HEK293T (cell line): ENCODE measurements at places on chromosomes 3 and 15.

DNA sequence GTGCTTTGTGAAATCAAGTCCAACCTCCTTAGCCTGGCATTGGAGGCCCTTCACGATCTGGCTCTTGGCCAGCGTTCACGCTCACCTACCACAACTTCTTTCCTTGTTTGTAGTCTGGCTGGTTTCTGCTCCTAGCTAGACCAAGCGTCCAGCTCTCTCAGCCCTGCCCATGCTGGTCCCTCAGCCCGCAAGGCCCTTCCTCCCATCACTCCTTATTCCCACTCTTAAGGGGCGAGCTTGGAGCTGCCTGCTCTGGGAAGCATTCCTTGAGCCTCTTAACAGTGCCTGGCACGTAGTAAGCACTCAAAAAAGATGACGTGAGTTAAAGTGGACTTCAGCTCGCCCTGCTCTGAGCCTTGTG is 8.7 kb downstream of the SLC6A6 start:
- no peak for DNase-seq

DNA sequence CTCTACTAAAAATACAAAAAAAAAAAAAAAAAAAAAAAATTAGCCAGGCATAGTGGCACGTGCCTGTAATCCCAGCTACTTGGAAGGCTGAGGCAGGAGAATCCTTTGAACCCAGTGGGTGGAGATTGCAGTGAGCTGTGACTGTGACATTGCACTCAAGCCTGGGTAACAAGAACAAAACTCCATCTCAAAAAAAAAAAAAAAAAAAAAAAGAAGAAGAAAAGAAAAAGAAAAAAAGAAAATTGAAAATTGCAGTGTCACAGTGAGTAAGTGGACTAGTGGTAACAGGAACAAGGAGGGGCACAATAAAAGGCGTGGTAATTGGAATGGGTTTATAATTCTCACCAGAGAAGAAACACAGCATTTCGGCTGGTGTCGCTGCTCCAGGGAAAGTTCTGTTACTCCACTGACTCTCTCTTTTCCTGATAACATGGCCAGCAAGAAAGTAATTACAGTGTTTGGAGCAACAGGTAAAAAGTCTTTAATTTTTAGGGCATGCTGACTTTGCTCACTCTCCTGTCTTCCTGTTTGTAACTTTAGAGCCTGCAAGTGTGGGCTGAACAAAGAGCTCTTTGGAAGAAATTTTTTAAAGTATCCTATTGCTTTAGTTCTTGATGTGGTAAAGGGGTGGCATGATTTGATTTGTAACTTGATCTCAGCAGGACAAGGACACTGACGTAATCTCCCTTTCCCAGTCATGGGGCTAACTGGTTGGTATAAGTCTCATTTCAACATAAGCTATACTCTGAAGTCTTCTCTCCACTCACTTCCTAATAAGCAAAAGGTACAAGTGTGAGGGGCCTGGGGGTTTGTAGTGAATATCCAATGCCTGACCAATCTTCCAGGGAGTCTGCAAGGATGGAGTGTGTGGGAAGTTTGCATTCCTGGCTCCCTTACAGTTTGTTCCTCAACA is 22.1 kb upstream of the TRA2B start:
- no peak for DNase-seq

DNA sequence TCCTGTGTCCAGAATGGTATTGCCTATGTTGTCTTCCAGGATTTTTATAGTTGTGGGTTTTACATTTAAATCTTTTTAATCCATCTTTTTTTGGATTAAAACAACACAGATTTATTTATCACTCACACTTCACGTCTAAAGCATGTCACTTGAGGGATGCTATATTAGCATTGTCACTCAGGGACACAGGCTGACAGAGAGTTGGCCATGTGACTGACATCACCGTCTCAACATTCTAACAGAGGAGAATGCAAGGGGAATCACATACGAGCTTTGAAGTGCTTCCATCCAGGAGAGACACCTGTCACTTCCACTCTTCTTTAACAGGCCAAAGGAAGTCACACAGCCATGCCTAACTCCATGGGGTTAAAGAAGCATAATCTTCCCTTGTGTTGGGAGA is 204.6 kb upstream of the AZI2 start:
- DNase-seq: no peak

- no peak for DNase-seq
Measured at GRCh38 chr3:67484085-67484484, 170.3 kb downstream of the SUCLG2 start.

GRCh38 chr3:97711654-97712053 is 52.9 kb upstream of the ARL6 start:
- DNase-seq: no peak

DNA sequence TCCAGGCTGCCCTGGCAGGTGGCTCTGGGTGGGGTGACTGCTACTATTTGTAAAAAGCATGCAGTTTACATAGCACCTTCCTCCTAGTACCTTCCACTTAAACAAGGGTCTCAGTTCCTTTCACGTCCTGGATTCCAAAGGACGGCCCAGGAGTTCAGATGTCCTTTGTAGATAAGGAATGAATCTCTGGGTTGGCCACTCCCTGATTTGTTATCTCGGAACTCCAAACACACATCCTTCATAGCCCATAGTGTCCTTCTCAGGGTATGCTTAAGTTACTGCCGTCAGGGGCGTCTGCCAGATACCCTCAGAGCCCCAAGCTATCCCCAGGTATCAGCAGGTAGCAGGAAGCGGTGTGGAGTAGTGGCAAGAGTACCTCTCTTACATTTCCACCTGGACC is 101.1 kb upstream of the PLXNA1 start:
- no peak for DNase-seq

DNA sequence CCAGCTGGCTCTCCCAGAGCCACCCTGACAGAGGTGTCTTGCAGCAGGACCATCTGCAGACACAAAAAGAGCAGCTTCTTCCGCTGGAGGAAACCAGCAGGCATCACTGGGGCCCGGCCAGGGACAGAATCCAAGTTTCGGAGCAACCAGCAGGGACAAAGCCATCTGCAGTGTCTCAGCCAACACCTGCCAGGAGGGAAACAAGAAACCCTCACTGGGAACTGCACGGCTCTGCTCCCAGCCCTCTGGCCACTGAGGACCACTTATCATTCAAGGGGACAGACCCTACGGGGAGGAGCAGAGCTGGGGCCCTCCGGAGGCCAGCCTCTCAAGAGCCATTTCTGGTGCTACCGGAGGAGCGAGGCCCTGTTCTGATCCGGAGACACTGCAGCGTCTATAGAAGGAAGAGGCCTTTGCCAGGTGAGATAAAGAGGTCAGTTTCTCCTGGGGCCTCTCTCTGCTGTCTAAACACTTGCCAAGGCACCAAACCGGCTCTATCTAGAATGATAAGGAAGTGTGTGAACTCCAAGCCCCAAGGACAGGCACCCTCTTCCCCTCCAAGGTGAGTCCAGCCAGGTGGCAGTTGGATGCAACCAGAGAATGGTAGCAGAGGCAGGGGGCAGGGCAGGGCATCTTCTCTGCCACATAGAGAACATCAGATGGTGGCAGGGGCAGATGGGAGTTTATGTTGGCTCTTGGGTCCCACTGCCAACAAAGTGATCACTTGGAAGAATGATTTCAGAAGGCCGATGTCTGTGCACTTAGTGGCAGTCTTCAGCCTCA is 89.0 kb downstream of the CHSY1 start:
- DNase-seq: no peak

GRCh38 chr3:45554006-45554666 is 40.4 kb upstream of the LIMD1 start:
- DNase-seq: no peak

GRCh38 chr3:21889166-21889565 is 138.2 kb upstream of the ZNF385D start:
- DNase-seq: no peak

DNA sequence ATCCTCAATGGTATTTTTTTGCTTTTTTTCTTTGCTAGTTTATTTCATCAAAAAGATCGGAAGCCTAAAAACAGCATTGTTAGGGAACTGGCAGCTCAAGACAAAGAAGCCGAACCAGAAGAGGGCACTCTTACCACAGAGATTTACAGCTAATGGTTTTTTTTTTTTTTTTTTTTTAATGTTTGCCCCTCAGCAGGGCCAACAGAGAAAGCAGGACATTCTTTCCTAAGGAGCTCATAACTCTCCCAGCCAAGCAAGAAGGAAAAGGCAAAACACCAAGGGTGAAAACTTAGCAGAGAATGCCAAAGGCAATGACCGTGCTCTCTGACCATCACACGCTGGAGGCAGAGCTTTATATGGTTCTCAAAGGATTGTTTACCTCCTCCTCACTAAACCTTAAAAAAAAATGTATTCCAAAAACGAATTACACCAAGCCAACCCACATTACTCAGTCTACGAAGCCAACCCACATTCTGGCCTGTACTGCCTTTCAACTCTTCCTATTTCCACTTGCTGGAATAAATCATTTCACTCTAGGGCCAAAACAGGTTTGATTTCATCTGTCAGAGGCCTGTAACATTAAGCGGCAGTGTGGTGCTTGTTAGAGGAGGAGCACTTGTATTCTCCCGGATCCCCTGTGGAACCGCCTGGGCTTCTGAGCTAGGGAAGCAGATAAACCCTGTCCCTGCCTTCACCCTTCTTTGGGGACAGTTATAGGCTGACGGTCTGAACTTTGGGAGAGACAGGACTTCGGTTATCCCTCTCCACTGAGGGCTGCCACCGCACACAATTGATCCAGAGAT is 35.6 kb upstream of the GYG1 start:
- peak; percentile 62 for DNase-seq

DNA sequence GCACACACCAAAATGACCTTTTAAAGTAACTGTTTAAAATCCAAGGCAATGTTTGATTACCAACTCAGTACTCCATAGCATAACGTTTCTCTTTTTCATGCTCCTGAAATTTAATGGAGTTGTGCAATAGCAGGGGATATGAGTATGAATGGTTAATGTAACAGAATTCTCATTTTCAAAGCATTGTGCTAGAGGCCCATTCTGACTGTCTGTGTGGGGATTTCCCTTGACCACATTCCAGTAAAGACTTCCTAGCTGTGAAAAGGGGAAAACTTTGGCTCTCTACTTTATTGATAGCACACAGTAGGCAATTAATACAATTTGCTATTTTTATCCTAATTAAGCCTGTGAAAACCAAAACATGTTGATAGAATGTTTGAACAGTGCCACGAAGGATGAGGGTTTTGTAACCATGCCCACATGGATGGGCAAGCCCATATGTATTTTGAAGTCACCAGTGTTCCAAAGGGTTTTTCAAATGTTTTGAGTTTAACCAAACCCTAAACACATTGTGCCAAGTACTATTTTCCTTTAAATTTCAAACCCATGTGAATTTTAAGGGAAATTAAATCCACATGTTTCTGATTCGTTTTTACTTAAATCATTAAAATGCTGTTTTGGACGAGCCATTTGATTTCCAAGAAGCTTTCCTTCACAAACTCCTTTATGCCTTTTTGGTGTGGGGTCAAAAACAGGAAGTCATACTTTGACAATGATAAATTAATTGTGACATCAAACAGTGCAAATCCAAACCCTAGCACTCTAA is 261.2 kb downstream of the SHOX2 start:
- DNase-seq: no peak

DNA sequence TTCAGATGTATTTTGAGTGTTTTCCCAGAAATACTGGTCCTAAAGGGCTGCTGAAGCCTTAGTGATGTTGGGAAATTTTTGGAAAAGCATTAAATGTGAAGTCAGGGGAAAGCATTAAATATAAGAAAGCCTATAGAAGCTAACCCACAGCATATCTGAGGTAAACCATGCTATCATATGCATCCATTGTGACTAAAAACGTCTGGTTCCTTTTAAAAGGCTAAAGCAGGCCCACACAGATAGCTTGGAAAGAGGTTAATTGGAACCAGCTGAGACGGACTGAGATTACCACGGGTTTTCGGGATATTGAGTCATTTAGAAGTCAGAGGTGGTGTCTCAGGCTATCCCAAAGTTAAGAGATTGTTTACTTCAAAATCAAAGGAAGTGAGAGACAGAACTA is 78.2 kb downstream of the CYP19A1 start:
- no peak for DNase-seq

DNA sequence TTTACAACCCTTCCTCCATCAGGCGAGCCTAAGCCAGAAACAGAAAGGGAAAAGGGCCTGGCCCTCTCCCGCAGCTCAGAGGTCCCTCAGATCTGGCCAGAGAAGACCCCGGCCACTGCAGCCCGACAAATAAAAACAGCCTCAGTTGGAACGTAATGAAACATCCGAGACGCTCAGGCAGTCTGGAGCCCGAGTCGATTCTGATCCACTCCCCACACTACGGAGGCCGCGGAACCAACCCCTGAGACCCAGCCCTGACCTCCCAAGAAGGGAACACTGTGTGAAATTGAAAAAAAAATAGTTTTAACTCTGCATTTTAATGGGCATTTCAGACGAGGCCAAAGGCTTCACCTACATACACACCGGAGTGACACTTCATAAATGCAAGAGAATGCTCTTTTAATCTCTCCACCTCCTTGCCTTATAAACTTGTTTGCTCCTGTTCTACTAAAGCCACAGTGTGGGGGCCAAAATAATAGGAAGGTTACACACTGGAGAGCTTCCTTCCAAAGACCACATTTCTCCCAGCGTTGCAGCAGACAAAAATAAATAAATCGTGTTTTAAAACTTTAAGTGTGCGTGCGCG is 3.7 kb downstream of the MEIS2 start:
- no peak for DNase-seq

- DNase-seq: no peak
Measured at GRCh38 chr3:71238355-71238757, 345.2 kb downstream of the FOXP1 start.

DNA sequence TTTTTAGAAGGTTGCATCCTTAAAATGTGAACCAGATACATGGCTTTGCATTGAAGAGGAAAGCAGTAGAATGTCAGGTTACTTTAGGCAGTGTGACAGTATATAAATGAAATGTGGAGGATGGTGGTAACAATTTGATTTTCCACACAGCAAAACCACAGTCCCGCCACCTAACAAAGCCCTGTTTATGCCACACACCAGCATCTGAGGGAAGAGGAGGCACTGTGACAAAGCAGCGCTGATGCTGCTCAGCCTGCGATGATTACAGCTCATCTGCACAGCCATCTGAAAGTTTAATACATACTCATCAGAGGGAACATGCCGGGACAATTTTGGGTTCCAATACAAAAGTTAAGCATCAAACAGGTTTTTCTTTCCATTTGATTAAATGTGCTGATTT is 8.9 kb downstream of the RNF7 start:
- no peak for DNase-seq

DNA sequence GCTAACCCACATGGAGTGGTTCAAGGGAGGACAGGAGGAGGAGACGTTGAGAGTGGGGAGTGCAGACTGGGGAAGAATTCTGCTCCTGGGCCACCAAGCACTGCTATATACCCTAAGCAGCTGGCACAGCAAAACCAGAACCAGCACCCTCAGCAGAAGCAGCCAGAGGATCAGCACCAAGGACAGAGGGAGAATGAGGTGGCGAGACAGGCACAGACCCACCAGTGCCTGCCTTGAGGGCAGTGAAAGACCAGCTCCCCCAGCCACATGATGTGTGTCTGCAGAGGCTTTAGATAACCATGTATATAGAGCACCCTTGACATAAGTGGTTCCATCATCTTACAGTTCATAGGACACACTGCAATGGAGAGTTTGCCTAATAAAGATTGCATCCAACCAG is 319.0 kb downstream of the GABRB3 start:
- DNase-seq: no peak

- DNase-seq: no peak
Measured at GRCh38 chr3:171428321-171428787, 31.9 kb downstream of the TNIK start.

- DNase-seq: no peak
Measured at GRCh38 chr15:63136742-63137141, 15.1 kb downstream of the LACTB start.

GRCh38 chr3:12476238-12476897 is 7.9 kb upstream of the TSEN2 start:
- no peak for DNase-seq

GRCh38 chr3:72548981-72549380 is 299.3 kb downstream of the SHQ1 start:
- DNase-seq: no peak
